ENCODE measurements at places on chromosomes 5 and 9.

- DNase-seq, result no peak
Observed at GRCh38 chr5:123673107-123673506, 161.1 kb downstream of the CSNK1G3 start.

- no peak for DNase-seq
Observed at GRCh38 chr9:106775960-106776359, 87.0 kb upstream of the ZNF462 start.

DNA sequence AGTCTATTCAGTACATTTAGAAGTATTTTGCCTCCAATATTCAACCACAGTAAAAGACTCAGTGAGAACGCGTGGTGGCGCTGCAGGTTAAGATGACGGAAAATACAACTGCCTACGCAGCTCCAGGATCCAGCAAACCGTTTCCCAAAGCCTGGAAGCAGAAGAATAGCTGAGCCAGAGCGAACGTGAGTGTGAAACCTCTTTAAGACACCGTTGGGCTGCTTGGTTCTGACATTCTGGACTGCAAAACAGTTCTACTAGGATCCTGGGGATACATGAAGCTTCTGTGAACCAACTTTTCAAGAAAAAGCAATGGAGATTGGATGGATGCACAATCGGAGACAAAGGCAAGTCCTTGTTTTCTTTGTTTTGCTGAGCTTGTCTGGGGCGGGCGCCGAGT, at the start of gene PCDHB16:
PCDHB16 (plus strand) TSS at position 140 of the 400 bp plus-strand sequence; CDS start at position 313, 173 bp downstream.
- peak; percentile 8 for DNase-seq

DNA sequence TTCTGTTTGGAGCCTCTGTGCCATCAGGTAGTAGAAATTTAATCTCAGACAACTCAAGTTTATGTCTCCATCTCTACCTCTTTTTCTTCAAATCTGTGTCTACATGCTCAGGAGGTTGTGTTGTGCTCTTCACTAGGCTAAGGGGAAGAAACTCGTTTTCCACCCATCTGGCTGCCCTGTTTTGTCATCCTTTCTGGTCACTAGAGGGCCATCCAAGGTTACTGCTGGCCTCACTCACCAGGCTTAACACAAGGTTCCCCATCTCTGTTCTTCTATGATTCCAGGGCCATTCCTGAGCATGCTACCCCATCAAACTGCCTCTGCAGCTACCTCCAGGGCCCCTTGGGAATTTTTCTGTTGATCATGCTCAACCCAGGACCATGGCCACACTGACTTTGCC, 213.3 kb upstream of the FBXL7 start:
- no peak for DNase-seq

Data from hematopoietic multipotent progenitor cell treated with erythropoietin and hydrocortisone succinate and interleukin-3 and kit ligand, for 4 days (in vitro differentiated cells).